ENCODE measurements at places on chromosomes 7 and 10.
A peak's percentile ranks its signal among the peaks of the same experiment; 100 is the strongest.

DNA sequence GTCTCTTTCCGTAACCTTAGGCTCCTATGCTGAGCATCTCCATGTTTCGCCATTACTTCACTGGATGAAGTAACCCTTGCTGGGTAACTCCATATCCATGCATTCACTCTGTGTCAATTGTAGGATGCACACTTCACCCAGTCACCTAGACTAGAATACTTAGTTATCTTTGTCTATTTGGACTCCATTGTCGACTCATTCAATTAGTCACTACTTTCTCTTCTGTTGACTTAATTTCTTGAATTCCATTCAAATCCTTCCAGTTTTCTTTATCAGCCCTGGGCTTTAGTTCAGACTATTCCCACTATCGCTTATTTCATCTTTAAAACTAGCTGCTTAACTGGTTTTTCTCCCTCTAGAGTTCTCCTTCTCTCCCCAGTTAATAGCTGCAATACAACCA is 111.3 kb upstream of the TNS3 start:
- no peaks in the 10 kb centered on the region for H3K4me1 ChIP-seq
- no peak overlapping the region for H3K4me3 ChIP-seq
- H3K36me3 ChIP-seq: no peaks in the 10 kb centered on the region
- H3K27me3 ChIP-seq: no peaks in the 10 kb centered on the region
- no peak overlapping the region for H3K27ac ChIP-seq

- no peak overlapping the region for H3K4me3 ChIP-seq
- DNase-seq: no peak
- no peaks in the 10 kb centered on the region for H3K36me3 ChIP-seq
- H3K27me3 ChIP-seq: no peaks in the 10 kb centered on the region
- H3K27ac ChIP-seq: no peak overlapping the region
Measured at GRCh38 chr7:69630292-69630691, 32.0 kb downstream of the AUTS2 start.

DNA sequence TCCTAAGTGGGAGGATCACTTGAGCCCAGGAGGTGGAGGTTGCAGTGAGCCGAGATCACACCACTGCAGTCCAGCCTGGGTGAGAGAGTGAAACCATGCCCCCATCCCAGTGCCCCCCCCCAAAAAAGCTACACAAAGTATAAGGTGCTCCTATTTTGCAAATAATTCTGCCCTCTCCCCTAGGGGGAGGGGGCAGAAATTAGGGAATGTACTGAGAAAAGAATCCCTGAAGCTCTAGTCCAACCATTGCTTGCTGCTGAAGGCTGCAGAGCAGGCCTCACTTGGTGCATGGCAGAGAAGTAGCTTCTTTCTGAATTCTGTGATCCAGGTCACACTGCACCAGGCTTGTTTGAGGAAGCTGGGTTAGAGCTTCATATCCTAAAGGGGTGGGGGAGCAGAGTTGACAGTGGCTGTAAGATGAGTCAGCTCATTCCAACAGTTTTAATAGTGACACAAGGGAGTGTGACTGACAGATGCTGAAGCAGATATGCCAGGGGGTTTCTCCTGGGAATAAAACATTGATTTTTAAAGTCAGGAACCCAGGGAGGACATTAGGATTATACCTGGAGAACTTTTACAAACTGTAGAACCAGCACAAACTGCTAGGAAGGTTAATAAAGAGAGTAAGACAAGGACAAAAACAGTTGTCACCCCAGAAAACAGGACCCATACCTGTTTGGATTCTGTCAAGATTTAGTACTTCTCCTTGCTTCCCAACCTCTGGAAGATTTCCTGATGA is 32.8 kb upstream of the STRIP2 start:
- H3K27ac ChIP-seq: no peak overlapping the region
- H3K4me1 ChIP-seq: no peaks in the 10 kb centered on the region
- peak; percentile 10 for DNase-seq
- no peaks in the 10 kb centered on the region for H3K27me3 ChIP-seq

- H3K36me3 ChIP-seq: no peaks in the 10 kb centered on the region
- no peak for DNase-seq
- no peak overlapping the region for H3K27ac ChIP-seq
- H3K4me1 ChIP-seq: no peaks in the 10 kb centered on the region
Measured at GRCh38 chr7:19930051-19930450, 156.6 kb upstream of the TMEM196 start.

DNA sequence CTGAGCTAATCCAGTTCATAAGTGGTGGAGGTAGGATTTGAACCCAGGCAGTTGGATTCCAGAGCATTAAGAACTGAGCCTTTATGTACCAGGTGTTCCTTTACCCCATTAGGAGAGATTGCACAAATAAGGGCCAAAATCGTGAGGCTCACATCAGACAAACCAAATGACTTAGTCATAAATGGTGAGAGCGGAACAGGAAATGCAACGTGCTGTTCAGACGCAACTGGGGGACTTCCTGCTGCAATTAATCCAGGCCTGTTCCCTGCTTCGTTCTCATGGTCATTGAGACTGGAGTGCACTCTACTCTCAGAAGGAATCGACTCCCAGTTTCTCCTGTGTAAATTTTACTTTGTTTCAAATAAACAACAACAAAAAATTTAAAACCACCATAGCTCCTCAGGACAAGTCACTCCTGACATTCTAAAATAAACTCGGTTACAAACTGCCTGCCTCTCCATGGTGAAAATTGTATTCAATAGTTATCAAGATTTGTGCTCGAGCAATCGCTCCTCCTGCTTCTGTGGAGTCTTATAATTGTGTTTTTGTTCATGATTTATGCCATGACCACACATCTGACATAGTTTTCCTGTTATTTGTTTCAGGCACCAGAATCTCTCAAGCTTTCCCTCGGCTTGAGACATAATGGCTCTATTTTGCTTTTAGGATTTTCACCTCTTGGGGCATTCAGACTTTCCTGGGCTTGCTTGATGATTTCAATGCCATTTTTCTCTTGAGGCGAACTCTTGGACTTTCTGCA is 115.3 kb upstream of the BMPER start:
- H3K36me3 ChIP-seq: no peaks in the 10 kb centered on the region
- DNase-seq: no peak
- no peaks in the 10 kb centered on the region for H3K27me3 ChIP-seq

DNA sequence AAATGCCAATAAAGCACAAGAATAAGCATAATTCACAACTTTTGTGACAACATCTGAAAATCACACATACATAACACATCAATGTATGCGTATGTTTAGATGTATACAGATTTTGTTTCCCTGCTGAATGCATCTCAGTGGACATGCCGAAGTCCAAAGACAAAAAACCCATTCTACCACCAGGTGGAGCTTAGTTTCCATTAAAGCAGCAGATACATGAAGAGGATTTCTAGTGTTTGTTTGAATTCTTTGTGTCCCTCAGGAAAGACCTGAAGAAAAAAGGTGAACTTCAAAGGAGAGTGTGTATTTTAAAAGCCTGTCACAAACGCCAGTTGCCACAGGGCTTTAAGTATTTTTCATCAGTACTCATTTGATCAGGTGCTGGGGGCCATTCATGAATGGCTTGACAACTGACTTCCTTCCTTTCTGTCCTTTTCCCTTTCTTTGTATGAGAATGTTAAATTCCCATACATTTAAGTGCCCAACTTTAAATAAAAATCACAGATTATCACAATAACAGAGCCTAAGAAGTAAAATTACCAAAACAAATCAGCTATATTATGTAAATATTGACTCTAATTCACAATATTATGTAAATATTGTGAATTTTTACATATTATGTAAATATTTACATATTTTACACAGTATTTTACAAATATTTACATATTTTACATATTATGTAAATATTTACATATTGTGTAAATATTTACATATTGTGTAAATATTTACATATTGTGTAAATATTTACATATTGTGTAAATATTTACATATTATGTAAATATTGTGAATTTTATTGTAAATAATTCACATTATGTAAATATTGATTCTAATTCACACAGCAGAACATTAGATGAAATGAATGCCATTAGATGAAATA is 343.0 kb downstream of the CRPPA start:
- H3K36me3 ChIP-seq: no peaks in the 10 kb centered on the region
- H3K4me1 ChIP-seq: peaks cover 3% of the 10 kb centered on the region
- H3K27me3 ChIP-seq: no peaks in the 10 kb centered on the region
- H3K4me3 ChIP-seq: no peak overlapping the region
- no peak overlapping the region for H3K27ac ChIP-seq

GRCh38 chr7:23100697-23101096 is 4.9 kb upstream of the KLHL7 start:
- H3K27me3 ChIP-seq: no peaks in the 10 kb centered on the region
- H3K27ac ChIP-seq: no peak overlapping the region
- H3K4me1 ChIP-seq: no peaks in the 10 kb centered on the region
- H3K4me3 ChIP-seq: no peak overlapping the region
- no peaks in the 10 kb centered on the region for H3K36me3 ChIP-seq

DNA sequence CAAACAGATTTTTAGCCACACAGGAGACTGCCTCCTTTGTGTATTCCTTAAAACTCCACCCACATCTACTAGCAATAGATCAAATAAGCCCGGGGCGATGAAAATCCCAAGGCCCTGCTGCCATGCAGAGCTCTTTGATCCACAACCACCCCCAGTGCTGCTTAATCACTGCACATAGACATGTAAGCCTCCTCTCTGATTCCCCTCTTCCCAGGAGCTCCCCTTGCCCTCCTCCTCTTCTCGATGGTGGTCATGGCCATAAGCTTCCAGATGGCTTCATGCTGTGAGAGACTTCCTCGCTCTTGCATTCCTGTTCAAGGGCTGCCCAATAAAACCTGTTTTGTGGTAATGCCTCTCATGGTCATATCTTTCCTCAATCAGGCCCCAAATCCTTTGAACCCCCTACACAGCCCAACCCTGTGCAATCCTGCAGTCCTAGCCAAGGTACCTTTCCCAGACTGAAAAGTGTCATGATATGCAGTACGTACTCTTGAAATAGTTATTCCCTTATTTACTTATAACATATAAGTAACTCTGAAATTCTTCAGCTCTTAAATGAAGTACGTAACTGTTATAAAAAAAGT is 158.5 kb downstream of the CACNA2D1 start:
- H3K4me1 ChIP-seq: no peaks in the 10 kb centered on the region
- H3K36me3 ChIP-seq: no peaks in the 10 kb centered on the region

DNA sequence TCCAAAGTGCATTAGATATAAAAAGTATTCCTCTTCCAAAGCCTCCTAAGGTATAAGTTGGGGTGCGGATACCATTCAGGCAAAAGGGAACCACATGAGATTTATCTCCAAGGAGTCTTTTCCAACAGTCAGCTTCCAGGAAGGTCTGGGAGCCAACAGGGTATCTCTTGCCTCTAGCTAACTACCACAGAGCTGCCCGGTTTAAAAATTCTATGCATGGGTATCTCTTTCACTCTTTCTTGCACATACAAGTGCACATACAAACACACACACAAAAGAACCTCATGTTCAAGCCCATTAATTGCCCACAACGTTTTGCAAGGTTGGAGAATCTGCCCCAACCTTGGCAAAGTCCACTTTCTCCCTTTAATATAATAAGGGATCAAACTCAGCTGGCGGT is 80.7 kb downstream of the CDK6 start:
- no peak for DNase-seq
- H3K27me3 ChIP-seq: no peaks in the 10 kb centered on the region
- H3K27ac ChIP-seq: no peak overlapping the region

DNA sequence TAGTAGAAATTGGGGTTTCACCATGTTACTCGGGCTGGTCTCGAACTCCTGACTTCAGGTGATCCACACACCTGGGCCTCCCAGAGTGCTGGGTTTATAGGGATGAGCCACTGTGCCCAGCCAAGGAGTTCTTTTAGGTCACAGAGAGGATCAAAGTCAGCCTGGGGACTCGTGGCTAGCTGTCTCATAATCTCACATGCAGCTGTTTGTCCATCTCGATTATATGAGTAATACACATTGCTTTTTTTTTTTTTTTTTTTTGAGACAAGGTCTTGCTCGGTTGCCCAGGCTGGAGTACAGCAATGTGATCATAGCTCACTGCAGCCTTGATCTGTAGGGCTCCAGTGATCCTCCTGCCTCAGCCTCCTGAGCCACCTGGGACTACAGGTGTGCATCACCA is 2.2 kb downstream of the IFT22 start:
- no peak overlapping the region for H3K4me3 ChIP-seq
- no peak for DNase-seq
- peaks cover 5% of the 10 kb centered on the region for H3K36me3 ChIP-seq
- H3K27me3 ChIP-seq: no peaks in the 10 kb centered on the region
- H3K27ac ChIP-seq: no peak overlapping the region

DNA sequence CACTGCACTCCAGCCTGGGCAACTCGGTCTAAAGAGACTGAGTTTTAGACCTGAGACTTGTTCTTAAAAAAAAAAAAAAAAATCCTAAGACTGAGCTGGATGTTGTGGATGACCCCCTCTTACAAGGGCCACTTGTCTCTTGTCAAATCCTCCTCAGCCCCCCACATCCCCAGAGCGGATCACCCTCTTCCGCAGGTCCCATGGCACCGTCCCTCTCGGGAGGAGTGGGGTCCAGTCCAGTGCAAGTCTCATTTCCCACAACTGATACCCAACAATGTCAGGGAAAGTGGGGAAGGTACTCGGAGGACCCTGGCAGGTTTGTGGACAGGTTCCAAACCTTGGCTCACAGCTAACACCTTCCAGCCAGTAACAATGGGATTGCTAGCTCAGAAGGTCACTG is 100.3 kb downstream of the ELFN1 start:
- no peak overlapping the region for H3K4me3 ChIP-seq
- no peak for DNase-seq
- no peaks in the 10 kb centered on the region for H3K4me1 ChIP-seq
- H3K27ac ChIP-seq: no peak overlapping the region

DNA sequence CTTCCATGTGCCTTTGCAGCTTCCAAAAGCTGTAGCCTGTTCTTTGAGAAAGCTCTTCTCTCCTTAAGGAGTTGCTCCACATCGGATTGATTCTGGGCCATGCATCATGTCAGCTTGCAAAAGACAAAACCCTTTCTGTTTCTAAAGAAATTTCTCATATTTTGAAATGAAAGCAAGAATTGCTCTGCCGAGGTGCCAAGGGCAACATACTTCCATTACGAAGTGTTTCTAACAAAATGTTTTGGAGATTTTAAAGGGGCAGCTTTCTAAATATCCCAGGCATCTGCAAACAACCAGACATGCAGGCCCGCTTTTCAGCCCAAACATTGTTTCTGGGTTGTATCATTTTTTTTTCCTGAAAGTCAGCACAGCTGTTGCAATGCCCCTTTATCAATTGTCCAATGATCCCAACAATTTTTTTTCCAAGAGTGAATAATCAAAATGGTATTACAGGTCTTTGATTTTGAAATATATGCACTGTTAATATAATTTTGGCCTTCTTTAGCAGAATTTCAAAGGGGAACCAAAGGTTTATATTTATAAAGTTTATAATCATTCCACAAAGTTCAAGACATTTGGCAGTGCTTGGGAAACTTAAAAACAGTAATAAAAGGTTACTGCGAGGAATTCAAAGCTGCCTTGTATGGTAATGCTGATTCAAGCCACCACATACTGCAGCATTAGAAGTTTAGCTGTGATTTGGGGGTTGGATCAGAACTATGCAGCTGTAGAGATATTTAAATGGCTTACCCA is 61.0 kb downstream of the TES start:
- peak; percentile 96 for DNase-seq
- H3K4me1 ChIP-seq: peaks cover 13% of the 10 kb centered on the region
- H3K27me3 ChIP-seq: no peaks in the 10 kb centered on the region
- no peak overlapping the region for H3K4me3 ChIP-seq
- H3K36me3 ChIP-seq: no peaks in the 10 kb centered on the region
